ELF-1 (cell line): ENCODE measurements at places on chromosomes 13 and 19.

GRCh38 chr19:36488846-36489117 is 579 bp downstream of the ZNF566 start:
- no peak for DNase-seq

- DNase-seq = no peak
Measured at GRCh38 chr19:51602189-51602854, 27.9 kb downstream of the SIGLEC5 start.

- DNase-seq = no peak
Measured at GRCh38 chr13:29791997-29792780, 58.2 kb downstream of the UBL3 start.

DNA sequence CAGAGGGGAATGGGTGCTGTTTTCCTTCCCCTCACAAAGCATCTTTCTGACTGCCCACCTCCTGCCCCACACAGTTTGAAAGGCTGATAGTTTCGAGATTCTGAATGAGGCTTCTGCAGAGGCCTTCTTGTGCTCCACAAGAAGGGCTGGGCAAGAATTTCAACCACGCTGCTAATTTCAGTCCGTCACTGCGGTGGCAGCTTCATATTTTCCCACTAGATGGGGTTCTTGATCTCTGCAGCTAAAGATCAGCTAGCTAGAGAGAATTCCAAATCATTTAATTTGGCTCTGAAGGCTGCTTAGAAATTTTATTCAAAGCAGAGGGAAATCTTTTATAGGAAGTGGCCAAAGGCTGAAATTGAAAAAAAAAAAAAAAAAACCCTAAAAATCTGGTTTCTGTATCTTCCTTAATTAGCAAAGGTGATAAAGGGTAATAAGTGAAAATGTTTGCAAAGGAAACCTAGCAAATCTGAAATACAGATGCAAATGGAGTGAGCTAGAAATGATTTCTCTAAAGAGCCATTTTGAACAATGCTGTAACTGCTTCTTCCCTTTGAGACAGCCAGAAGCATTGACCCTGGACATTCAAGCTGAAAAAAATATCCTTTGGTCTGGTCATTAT is 38.0 kb upstream of the C13orf42 start:
- peak; percentile 86 for DNase-seq

DNA sequence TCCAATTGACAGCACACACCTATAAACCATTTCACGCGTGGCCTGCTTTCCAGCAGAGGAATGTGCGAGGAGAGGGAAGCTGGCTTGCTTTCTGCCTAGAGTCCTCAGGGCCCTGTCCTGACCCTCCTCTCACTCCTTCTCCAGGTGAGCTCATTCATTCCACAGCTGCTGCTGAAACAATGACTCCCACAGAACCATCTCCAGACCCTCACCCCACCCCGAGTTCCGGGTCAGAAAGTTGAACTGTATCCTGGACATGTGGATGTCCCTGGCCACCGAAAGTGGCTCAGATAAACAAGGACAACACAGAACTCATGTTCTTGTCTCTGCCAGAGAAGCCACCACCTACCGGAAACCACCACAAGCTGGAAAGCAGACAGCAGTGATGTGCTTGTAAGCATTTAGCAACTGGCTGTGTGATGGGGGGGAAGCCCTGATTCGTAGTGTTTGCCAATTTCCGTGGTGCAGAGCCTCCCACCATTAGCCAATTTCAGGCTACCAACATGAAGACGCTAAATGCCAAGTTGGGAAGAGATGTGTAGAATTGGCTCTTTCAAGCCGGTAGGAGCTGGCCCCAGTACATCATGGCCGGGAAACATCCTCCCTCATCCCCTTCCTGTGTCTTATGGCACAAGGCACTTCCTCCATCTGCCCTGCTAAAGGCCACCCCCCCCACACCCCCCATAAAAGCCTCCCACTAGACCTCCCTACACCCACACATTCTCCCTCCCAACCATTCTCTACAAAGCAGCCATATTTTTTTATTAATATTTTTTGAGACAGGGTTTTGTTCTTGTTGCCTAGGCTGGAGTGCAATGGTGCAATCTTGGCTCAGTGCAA is 5.0 kb downstream of the SYCE2 start:
- DNase-seq = peak; percentile 43

DNA sequence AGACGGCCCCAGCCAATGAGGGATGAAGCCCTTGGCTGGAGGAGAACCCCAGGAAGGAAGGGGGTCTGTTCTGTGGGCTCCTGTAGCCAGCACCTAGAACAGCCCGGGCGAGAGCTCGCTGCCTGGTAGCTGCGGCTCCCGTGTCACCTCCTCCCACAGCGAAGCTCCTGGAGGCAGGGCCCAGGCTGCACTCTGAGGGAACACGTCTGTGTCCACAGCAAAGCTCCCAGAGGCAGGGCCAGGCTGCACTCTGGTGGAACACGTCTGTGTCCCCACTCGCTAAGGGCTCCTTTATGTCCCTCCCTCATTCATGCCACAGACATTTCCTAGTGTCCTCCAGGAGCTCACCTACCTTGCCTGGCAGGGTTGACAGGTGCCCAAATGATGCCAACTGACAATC is 8.4 kb downstream of the TRAPPC6A start:
- no peak for DNase-seq

- DNase-seq = no peak
Measured at GRCh38 chr13:112634102-112634501, 46.1 kb upstream of the TUBGCP3 start.
